ENCODE measurements at places on chromosomes 5 and 9.

- DNase-seq, result no peak
Observed at GRCh38 chr9:78967596-78968217, 604.1 kb upstream of the TLE4 start.

- DNase-seq, result no peak
Observed at GRCh38 chr5:75623846-75624245, 12.6 kb downstream of the ANKDD1B start.

DNA sequence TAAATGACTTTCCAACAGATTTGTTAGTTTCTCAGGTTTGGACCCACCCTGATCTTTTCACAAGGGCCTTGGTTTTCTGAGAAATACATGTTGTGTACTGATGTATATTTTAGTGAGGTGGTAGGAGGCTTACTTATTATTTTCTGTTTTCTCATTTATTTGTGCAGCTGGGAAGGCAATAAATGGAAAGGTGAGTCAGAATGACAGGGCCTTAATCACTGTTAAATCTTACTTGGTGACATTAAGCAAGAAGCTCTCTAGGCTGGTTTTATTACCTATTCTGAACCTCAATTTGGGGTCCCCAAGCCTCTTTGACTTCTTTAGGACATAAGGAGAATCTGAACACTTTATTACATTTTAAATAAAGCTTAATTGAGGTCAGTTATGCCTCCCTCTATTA is 214.0 kb upstream of the DAB2 start:
- DNase-seq, result no peak

GRCh38 chr5:139642213-139642612 is 5.9 kb upstream of the CXXC5 start:
- DNase-seq, result no peak

DNA sequence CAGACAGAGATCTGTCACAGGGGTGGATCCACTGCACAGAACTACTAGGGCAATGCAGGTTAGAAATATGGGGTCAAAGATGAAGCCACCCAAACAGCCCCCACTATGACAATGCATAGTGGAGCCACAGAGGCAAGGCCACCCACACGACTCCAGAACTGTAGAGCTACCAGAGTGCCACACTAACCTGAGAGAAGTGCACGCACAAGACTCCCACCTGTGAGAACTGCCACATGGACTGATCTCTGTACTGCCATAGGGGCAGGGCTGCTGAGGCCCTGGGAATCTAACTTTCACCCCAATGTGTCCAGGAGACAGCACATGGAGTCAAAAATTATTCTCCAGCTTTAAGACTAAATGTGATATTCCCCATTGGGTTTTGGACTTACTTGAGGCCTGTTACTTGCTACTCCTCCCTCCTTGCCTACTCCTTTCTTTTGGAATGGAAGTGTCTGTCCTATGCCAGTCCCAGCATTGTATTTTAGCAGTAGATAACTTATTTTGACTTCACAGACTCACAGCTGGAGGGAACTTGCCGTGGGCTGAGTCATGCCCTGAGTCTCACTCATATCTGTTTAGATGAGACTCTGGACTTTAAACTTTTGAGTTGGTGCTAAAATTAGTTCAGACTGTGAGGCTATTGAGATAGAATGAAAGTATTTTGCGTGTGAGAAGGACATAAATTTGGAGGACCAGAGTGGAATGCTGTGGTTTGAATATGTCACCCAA is 853.3 kb downstream of the MAT2B start:
- DNase-seq, result no peak

All from activated naive CD8-positive, alpha-beta T cell treated with anti-CD3 and anti-CD28 coated beads, Interleukin-2, amount 50 U/mL, for 16 hours (primary cell).